ENCODE measurements at places on chromosomes 12 and 14. TPM values are rescaled to one million over a fixed set of nuclear protein-coding genes. Genes with fewer than 3 reads are reported as not detected.
A peak's percentile ranks its signal among the peaks of the same experiment; 100 is the strongest.

GRCh38 chr14:28608443-28608842, 158.1 kb upstream of the FOXG1 start:
- H3K27me3 ChIP-seq: peaks cover 5% of the 10 kb centered on the region
- no peak overlapping the region for H3K4me3 ChIP-seq
- no peak for DNase-seq
- no peak overlapping the region for H3K27ac ChIP-seq
- no peaks in the 10 kb centered on the region for H3K36me3 ChIP-seq
- H3K4me1 ChIP-seq: no peaks in the 10 kb centered on the region

GRCh38 chr12:90989686-90990111, 15.1 kb downstream of the EPYC start:
- DNase-seq: no peak
- no peaks in the 10 kb centered on the region for H3K27me3 ChIP-seq
- no peak overlapping the region for H3K4me3 ChIP-seq
- H3K27ac ChIP-seq: no peak overlapping the region
- no peaks in the 10 kb centered on the region for H3K36me3 ChIP-seq

- DNase-seq: no peak
- H3K27me3 ChIP-seq: no peaks in the 10 kb centered on the region
- no peaks in the 10 kb centered on the region for H3K36me3 ChIP-seq
- peaks cover 68% of the 10 kb centered on the region for H3K4me1 ChIP-seq
- no peak overlapping the region for H3K4me3 ChIP-seq
These were observed 210.9 kb downstream of the MED13L start for GRCh38 chr12:116066381-116067230.

DNA sequence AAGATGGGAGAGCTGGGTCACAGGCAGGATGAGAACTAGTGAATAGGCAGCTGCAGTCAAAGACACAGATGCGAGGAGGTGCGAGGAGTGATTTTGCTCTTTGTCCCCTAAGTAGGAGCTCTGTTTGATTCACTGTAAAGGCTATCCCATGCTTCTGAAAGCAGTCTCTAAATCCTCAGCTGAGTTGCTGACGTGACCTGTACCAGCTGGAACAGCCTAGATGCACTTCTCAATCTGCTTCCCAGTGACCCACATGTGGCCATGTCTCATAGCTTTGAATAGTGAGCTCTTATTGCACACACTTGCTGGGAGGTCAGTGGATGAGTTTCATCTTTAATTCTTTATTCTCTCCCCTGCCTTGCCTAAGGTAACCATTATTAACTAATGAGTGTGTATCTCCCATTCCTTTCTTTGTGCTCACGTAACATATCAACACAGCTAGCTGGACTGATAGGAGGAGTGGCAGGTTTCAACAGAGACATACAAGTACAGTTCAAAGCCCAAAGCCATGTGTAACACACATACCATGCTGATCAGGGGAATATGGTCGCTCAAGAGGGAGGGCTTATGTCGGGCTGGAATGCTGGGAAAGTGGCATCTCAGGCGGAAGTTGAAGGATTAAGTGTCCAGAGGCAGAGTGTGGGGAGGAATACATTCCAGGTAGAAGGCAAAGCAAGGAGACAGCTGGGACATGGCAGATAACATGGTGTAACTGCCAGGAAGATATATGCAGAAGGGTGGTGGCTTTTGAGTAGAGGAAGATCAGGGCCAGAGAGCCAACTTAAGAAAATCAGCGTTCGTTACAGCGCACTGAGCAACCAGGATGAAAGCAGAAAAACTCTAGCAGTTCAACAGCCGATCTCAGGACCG, 15.4 kb upstream of the YY1 start:
- H3K4me3 ChIP-seq: no peak overlapping the region
- H3K27me3 ChIP-seq: no peaks in the 10 kb centered on the region
- no peaks in the 10 kb centered on the region for H3K36me3 ChIP-seq
- no peak for DNase-seq
- H3K4me1 ChIP-seq: peaks cover 31% of the 10 kb centered on the region

DNA sequence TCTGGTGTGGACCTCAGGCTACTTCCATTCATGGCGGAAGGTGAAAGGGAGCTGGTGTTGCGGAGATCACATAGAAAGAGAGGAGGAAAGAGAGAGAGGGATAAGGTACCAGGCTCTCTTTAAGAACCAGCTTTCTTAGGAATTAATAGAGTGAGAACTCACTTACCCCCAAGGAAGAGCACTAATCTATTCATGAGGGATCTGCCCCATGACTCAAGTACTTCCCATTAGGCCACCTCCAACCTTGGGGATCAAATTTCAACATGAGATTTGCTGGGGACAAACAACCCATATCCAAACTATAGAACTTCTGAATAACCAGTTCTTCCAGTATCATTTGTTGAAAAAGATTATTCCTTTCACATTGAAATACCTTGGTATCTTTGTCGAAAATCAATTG, 34.0 kb upstream of the C2CD5 start:
- no peak overlapping the region for H3K27ac ChIP-seq
- no peak for DNase-seq
- no peaks in the 10 kb centered on the region for H3K36me3 ChIP-seq
- no peaks in the 10 kb centered on the region for H3K4me1 ChIP-seq
- H3K4me3 ChIP-seq: no peak overlapping the region

DNA sequence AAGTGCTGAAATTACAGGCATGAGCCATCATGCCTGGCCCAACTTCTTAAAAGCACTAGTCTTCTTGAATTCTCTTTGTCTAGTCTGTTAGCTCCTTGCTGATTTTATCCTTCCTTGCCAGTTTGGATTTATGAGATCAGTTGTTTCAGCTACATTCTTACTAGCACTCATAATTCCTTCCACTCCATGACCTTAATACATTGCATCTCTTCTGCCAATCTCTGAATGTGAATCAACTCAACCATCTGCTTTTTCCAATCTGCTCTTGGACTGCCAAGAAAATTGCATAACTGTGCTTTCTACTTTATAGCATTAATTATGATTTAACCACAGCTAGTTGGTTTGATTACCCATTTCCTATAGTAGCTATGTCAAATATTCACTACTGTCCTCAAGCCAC, 14.9 kb upstream of the HEATR5A start:
- H3K4me1 ChIP-seq: peaks cover 11% of the 10 kb centered on the region
- no peaks in the 10 kb centered on the region for H3K27me3 ChIP-seq
- no peaks in the 10 kb centered on the region for H3K36me3 ChIP-seq
- DNase-seq: no peak

- peaks cover 24% of the 10 kb centered on the region for H3K4me1 ChIP-seq
- peak overlapping the region; percentile 35 for H3K27ac ChIP-seq
- H3K36me3 ChIP-seq: no peaks in the 10 kb centered on the region
- no peak overlapping the region for H3K4me3 ChIP-seq
These were observed 9.8 kb upstream of the NFKBIA start for GRCh38 chr14:35414365-35414764.

DNA sequence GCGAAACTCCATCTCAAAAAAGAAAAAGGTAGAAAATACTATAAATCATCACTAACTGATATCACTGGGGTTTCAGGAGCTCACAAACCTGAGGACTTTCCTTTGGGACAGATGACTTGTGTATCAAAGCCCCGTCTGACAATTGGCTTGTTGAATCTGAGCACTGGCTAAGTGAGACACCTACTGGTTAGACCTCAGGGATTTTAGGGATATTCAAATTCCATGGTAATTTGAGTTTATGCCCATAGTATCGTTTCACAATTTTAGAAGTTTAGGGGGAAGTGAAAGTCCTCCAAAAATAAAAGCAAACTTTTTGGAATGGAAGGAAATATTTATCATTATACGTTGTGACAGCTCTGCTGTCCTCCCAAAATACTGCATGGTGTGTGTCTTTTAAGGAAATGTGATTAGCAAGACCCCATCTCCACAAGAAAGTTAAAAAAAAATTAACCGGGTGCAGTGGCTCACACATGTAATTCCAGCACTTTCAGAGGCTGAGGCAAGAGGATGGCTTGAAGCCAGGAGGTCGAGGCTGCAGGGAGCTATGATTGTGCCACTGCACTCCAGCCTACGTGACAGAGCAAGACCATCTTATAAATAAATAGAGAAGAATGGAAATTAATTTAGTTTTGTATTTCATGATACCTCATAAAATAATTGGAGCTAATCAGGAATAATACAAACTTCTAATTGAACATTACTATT, 49.2 kb downstream of the FBXL14 start:
- H3K27me3 ChIP-seq: no peaks in the 10 kb centered on the region
- H3K4me3 ChIP-seq: peak overlapping the region; percentile 21
- no peak overlapping the region for H3K27ac ChIP-seq
- no peaks in the 10 kb centered on the region for H3K4me1 ChIP-seq

DNA sequence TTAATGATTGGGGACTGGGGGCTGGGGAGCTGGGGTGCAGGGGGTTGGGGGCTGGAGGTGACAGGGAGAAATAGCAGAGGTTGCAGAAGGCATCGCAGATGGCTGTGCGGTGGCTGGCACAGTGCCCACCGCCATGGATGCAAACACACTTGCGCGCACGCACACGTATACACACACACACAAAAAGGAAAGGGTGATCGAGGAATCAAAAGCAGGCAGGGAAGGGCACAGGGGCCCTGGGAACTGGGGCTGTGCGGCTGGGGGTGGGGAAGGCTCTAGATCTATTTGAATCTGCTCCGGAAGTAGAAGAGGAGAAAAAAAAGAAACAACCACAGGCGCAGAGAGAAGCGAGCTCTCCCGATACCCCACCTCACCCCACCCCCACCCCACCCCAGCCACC, 39.4 kb downstream of the ZFHX2 start:
- no peak overlapping the region for H3K27ac ChIP-seq
- no peak for DNase-seq
- H3K27me3 ChIP-seq: no peaks in the 10 kb centered on the region

GRCh38 chr14:91493169-91493568, 16.9 kb downstream of the PPP4R3A start:
- DNase-seq: no peak
- H3K36me3 ChIP-seq: peaks cover 19% of the 10 kb centered on the region
- no peak overlapping the region for H3K4me3 ChIP-seq
- peaks cover 71% of the 10 kb centered on the region for H3K4me1 ChIP-seq

DNA sequence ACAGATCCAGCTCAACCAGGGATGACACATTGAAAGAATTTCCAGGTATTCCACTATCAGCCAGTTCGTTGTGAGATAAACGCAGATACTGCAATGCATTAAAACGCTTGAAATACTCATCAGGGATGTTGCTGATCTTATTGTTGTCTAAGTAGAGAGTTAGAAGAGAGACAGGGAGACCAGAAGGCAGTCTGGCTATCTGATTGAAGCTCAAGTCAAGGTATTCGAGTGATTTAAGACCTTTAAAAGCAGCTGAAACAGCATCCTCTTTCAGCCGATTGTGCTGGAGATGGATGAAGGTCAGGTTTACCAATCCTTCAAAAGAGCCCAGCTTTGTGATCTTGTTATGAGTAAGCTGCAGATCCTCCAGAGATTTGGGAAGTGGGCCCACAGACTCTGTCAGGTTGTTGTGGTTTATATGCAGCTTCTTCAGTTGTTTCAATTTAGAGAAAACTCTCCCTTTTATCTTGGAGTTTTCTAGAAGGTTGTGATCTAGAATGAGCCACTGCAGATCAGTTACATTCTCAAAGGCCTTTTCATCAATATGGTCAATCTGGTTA, 3.0 kb downstream of the LUM start:
- no peak for DNase-seq
- H3K36me3 ChIP-seq: no peaks in the 10 kb centered on the region
- H3K4me1 ChIP-seq: peaks cover 7% of the 10 kb centered on the region
- no peaks in the 10 kb centered on the region for H3K27me3 ChIP-seq
- no peak overlapping the region for H3K4me3 ChIP-seq
- H3K27ac ChIP-seq: no peak overlapping the region

CLEC4D gene
- total RNA-seq: not detected

TMED8 gene
- 15.2 TPM for total RNA-seq

SLC17A8 gene
- not detected for total RNA-seq

TRMT5 gene
- 8.6 TPM for total RNA-seq

GDF11 gene
- total RNA-seq: 1.7 TPM
